Stimulated activated CD4-positive, alpha-beta T cell treated with anti-CD3 and anti-CD28 coated beads, Interleukin-12 subunit alpha, Interleukin-12 subunit beta, amount 100 ng/mL, for 48 hours (primary cell): ENCODE measurements at places on chromosomes 2 and 18.

DNA sequence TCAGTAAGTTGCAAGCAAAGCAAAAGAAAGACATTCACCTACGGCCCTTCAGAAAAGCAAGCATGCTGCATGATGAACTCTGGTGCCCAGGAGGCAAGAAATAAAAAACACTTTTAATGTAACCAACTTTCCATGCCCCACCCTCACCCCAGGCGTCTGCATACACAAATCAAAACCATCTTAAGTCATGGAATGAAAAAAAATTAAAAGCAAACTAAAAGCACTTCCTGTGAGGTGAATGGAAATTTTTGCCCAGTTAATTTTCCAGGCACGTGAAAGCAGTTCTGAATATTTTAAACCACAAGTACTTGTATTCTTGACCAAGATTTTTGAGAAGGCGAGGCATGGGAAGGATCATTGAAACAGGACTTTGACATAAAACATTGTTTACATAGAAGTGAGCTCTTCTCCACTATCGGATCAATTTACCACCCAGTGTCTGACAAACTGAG lies 2.5 kb upstream of the ICOS start:
- peak; percentile 44 for DNase-seq

DNA sequence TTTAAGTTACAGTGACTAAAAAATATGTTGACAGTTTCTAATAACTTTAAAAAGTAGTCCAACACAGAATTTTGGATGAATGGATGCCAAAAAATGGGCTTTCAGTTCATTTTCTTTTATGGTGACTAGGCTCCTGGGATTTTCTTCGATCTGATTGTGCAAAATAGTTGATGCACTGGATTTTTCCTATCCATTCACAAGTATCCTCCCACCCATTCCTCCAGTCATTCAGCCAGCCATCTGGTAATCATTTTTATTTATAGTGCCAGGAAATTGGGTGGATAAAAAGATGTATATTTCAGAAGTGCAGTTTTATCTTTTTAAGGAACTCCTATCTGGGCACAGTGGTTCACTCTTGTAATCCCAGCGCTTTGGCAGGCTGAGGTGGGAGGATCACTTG lies 175.1 kb downstream of the PTPRM start:
- no peak for DNase-seq

GRCh38 chr2:174797781-174798276 lies 33.6 kb upstream of the CHRNA1 start:
- DNase-seq = no peak

- no peak for DNase-seq
These were observed 288.9 kb upstream of the LYPD1 start for GRCh38 chr2:132958887-132959286.

DNA sequence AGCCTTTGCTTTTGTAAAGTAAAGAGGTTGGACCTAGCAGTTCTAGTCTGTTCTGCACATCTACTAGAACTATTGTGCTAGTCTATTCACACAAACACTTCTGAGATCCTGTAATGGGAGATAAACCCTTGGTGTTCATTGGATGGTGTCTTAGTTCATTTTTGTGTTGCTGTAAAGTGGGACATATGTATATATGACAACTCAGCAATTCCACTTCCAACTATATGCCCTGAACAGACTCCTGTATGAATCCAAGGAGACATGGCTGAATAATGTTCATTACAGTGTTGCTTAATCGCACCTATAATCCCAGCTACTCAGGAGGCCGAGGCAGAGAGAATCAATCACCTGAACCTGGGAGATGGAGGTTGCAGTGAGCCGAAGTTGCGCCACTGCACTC lies 23.3 kb downstream of the HK2 start:
- no peak for DNase-seq

DNA sequence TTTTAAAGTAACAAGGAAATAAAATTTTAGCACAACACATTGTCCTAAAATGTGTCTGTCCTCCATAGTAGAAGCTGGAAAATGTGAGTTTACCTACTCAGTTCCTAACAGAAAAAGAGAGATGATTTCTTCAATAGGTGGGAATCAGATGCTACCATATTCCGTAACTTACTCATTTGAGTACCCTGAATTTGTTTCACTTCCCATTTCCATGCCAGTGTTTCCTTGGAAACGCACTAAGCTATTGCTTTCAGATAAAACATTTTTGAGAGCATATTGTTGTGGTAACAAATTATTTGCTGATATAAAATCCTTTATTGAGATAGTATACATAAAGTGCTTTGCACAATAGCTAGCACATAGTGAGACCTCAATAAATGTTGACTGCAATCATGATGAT lies 137.5 kb upstream of the BARD1 start:
- no peak for DNase-seq

- no peak for DNase-seq
These were observed 86.0 kb downstream of the RAPGEF4 start for GRCh38 chr2:172821370-172822338.

DNA sequence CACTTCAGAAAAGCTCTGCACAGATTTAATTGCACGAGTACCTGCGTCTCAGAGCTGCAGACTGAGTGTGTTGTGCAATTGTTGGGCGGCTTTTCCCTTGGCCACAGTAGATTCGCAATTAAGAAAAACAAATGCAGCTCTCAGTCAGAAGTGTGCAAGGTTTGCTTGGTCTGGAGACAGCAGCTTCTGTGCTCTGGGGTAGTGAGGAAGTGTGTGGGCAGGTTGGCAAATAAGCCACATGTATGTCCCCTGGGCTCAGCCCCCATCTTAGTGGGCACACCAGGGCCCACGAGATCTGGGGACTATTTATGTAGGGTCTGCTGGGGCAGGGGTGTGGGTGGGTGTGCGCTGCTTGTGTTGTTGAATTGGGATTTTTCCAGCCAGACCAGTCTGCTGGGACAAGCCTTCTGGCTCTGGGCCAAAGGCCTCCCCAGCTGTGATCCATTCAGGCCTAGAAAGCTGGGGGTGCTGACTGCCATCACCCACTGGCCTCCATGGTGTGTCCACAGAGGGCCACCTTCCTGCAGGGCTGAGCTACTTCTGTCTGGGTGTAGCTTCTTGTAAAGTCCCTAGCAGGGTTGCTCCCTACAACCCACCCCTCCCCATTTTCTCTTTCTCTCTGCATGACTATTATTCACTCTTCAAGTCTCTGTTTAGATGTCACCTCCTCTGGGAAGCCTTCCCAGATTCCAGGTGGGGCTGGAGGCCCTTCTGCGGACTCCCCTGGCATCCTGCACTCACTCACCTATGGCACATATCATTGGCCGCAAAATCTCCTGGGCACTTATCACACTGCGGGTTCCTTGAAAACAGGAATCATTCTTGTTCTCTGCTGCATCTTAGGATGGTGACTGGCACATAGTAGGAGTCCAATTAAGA lies 67.8 kb downstream of the ODC1 start:
- DNase-seq = no peak

- no peak for DNase-seq
These were observed 189.0 kb downstream of the RPIA start for GRCh38 chr2:88880441-88880953.

DNA sequence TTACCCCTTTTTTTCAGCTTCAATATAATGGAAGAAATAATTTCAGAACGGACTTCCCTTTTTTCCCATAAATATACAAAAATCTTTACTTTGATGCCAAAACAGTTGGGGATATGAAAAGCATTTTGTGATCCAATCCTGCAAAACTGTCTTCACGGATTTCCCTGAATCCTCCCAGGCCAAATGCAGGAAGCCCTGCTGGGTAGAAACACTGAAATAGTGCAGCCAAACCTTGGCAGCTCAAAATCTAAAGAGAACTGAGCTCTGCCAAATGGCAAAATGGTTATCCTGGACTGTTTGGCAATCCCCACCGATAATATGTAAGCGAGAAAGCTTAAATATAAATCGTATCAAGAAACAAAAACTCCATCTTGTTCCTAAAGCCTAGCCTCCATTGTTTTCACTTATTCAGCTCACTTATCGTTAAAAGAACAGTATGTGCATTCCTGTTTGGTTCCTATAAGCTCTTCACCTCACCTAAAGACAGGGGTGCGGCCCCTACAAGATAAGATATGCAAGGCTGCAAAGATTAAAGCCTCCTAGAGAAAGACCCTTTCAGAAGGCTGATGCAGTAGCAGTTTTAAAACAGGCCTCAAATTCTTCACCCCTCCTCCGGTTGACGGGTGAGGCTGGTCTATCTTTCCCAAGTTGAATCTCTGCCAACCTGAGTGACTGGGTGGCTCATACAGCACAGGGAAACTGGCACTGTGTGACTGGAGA lies 48.6 kb downstream of the LAMA1 start:
- DNase-seq = no peak

DNA sequence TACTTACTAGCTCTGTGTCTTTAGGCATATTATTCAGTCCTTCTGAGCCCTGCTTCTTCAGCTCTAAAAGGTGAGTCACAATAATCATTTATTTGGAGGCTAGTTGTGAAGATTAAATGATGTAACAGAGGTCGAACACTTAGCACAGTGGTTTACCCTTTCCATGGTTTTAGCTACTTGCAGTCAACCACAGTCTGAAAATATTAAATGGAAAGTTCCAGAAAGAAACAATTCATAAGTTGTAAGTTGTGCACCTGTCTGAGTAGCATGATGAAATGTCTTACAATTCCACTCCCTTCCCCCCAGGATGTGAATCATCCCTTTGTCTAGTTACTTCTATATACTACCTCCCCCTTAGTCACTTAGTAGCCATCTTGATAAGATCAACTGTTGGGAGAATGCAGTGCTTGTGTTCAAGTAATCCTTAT lies 217.6 kb upstream of the THUMPD2 start:
- no peak for DNase-seq

DNA sequence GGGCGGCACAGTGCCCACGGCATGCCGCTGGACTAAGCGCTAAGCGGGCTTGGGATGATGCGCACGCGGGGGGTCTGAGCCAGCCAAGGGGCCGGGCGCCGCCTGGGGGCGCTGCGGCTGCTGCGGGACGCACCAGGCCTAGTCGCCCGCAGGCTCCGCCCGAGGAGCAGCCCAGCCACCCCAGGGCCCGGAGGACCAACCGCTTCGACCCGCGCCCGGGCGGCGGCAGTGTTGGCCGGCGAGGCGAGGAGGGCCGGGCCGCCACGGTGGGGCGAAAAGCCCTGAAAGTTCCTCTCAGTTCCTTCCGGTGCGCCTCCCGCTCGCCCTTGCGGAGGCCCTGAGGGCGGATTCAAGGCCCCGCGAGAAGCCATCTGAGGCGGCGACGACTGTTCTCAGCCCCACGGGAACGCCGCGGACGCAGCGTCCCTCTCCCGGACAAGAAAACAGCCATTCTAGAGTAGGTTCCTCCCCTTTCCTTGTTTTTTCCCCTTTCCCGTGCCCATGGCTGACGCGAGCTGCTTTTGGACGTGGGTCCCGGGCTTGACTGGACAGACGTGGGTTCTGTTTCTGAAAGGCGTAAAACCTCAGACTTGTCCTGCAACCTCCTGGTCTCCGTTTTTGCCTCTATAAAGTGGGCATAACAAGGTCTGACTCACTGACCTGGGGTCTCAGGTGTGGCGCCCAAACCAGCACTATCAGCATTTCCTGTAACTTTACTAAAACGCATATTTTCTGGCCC lies at the start of gene ANKAR:
Gene ANKAR, plus strand, starts transcription at position 297 of the 739 bp plus-strand sequence. CDS start 1,821 bp downstream, outside the sequence.
- DNase-seq = peak; percentile 67

- DNase-seq = no peak
These were observed 189.9 kb upstream of the PIEZO2 start for GRCh38 chr18:11339188-11339775.

DNA sequence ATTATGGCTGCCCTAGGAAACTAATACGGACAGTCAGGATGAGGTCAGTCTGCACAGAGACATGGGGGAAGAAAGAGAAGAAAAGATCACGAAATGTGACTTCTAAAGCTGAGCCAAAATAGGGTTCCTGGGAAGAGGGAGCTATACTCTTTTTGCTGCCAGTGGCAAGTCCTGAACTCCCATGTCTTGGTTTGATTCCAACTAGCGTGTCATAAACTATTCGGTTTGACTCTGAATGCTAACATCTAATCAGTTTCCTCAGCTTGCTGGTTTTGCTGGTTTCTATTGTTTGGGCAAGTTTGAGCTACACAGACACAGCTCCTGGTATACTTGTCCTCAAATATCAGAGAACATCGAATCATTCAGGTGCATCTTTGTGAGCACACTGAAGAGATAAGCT lies 80.5 kb upstream of the CYP1B1 start:
- DNase-seq = no peak

DNA sequence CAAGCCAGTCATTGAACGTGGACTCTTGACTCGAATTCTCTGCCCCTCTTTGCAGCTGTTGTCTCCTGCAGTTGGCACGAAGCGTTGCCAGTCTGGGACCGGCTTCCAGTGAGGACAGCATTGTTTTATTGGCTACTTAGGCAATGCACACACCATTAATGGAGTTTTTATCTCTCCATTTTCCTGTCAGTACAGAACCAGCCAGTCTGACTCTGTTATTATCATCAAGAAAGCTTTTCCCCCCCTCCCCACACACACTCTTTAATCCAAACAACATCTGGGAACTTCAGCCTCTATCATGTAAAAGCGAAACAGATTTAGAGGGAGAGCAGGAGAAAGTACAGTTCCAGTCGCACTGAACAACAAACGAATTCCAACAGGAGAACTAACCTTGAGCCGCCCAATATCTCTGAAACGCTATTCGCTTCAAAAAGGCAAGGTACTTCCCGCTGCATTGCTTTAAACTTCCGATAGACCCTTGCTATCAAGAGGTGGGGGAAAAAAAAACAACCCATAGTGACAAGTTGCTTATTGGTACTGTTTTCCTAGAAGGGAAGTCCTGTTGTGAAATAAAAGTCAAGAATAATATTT lies 38.2 kb downstream of the ACVR1 start:
- DNase-seq = no peak

DNA sequence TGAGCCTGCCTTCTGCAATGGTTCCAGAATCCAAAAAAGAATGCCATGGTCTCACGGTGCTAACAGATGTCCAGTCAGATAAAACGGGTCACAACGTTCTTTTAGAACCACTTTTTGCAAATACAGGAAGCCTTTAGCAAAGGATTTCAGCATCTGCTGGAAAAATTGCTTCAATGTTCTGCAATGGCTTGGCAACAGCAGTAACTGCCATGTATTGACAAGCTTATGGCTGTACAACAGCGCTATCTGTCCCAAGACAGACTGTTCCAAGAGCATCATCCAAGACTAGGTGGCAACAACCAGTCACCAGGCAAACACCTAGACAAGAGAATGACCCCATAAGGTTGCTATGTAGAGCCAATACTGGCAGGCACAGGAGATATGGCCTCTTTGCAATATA lies 37.6 kb upstream of the RIOK3 start:
- no peak for DNase-seq

DNA sequence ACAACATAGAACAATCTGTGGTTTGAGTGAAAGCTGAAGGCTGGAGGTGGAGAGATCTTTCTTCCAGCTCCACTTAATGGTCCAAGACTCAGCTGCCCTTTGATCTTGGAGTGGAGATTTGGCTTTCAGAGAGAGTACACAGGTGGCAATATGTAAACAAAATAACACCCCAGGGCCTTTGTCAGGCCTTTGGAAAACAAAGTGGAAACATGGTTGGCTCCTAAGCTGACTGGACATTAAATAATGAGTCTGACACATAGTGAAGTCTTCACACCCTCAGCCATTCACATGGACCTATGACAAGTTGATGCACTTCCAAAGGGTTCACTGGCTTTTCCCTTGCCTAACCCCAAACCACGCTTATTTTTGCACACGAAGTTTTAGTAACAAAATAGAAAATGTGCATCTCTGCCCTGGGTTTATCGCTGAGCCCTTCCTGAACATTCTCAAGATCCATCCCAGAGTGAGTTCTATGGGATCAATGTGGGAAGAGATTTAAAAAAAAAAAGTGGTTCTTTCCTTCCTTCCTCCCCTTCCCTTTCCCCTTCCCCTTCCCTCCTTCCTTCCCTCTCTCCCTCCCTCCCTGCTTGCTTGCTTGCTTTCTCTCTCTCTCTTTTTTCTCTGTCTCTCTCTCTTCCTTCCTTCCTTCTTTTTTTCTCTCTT lies 201.3 kb upstream of the NT5C1B start:
- no peak for DNase-seq
